Stimulated activated CD4-positive, alpha-beta T cell treated with anti-CD3 and anti-CD28 coated beads, Interleukin-1b, Interleukin-23, amount 100 ng/mL, for 1 hour (primary cell): ENCODE measurements at places on chromosomes 12 and 14.

DNA sequence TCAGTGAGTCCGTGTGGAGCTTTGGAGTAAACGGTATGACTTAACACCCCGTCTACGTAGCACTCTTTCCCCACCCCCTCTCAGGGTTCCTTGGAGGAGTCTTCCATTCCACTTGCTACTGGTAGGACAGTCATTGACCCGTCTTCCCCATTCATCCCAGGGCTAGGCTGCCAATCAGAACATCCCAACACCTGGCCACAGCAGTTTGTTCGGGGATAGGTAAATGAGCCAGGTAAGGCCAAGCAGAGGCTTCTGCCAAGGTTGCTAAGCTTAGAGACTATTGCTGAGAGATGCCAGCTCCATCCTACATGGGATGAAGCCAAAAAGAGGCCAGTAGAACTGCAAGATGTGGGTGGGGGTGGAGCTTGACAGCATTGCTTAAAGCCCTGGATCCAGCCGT, 130.8 kb downstream of the BCL11B start:
- DNase-seq = no peak

- DNase-seq = no peak
These were observed 13.6 kb downstream of the SERPINA1 start for GRCh38 chr14:94374749-94375260.

GRCh38 chr14:55126932-55127459, 2.1 kb upstream of the LGALS3 start:
- DNase-seq = no peak

DNA sequence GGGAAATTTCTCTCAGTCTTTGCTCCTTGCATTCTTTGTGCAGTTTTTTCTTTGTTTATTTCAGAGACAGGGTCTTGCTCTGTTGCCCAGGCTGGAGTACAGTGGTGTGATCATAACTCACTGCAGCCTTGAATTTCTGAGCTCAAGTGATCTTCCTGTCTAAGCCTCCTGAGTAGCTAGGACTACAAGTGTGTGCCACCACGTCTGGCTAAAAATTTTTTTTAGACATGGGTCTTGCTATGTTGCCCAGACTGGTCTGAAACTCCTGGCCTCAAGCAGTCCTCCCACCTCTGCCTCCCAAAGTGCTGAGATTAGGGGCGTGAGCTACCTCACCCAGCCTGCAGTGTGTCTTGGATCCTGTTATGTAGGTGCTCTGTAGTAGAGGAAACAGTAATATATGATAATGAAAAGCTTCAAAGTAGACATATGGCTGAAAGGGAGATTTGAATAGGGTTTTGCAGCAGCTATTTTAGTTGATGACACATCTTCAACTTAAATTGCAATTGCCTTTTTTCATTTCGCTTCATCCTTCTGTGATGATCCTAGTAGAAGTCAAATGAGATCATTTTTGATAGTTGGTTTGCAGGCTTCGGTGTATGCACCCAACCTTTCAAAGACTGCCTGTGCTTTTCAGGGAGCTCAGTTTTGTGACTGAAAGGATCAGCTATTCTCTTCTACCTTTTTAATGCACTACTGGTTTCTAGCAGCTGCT, 75.4 kb downstream of the FUT8 start:
- DNase-seq = no peak

DNA sequence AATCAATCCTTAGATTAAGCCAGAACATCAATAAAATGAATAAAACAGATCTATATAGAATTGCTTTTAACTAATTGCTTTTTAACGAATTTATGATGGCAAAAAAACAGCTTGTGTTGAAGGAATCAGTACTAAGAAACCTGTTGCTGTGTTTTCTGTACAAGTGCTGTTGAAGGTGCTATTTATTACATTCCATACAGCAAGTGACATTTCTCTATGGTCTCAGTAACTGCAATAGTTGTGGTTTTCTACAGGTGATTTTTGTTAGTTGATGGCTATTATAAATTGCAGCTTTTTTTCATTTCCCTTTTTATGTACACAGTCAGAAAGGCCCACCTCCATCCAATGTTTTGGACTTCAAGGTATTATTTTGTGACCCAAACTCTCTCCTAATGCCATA, 56.6 kb downstream of the SLC2A13 start:
- DNase-seq = no peak

DNA sequence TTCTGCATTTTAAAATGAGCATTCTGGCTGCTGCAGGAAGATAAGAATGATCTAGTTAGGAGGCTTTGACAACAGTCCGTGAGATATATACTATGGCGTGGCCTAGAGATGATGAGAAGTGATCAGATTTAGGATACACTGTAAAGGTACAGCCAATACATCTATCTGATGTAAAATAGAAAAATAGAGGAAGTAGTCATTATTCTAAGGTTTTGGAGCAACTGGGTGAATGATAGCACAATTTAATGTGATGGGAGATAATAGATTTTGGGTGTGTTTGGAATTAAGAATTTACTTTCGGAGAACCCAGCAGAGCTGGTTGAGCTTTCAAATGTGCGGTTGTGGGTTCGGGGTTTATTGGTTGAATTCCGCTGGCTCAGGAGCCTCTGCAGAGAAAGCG, at the start of gene ANP32D:
Gene ANP32D, plus strand, starts transcription at position 301 of the 400 bp plus-strand sequence. CDS start 106 bp downstream, outside the sequence.
- DNase-seq = no peak

DNA sequence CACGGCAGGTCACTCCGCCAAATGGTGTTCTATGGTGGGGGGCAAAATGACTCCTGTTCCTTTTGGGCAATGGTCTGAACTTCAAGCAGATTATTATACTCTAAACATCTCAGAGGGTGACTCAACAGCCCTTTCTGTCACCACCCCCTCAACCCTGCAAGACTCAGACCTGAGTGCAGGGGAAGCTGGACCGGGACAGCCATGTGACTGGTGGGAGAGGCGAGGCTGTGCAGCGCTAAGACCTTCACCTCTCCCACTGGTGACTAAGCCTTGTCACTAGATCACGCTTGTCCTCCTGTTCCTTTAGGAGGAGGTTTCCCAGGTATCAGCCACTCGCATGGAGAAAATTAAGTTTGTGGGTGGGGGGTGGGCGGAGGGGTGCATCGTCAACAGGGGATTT, 67.1 kb upstream of the CCND2 start:
- DNase-seq = no peak

DNA sequence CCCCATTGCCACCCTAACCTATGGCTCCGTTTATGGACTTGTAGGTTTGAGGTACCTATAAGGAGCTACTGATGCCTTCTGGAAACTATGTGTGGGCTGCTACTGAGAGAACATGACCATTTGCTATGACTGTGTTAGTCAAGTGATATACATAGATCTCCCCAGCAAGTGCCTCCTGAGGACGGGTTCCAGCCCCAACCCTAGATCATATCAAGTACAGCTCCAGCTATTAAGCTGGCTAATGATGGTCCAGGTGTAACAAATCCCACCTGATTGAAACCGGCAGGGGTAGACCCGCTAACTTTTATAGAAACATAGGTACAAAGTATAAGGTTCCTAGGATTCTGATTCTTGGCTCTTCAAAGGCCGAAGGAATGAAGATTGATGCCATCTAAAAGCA, 23.7 kb downstream of the NINJ2 start:
- no peak for DNase-seq

GRCh38 chr12:80857311-80857710, 80.4 kb downstream of the LIN7A start:
- DNase-seq = no peak

DNA sequence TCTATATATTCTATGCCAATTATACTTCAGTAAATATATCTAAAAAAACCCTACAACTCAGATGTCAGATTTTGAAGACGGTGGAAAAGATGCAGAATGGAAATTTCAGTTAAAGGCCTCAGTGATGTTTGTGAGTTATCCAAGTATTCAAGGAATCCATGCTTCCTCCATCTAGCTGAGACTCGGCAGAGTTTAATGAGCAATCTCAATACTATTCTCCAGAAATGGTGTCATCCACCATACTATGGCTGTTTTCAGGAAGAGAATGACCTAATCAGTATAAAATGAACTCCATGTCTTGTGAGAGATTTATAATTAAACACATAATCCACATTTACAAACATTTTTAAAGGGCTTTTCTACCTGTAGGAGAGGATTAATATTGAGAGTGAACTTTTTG, 66.0 kb downstream of the KLHL28 start:
- DNase-seq = no peak

DNA sequence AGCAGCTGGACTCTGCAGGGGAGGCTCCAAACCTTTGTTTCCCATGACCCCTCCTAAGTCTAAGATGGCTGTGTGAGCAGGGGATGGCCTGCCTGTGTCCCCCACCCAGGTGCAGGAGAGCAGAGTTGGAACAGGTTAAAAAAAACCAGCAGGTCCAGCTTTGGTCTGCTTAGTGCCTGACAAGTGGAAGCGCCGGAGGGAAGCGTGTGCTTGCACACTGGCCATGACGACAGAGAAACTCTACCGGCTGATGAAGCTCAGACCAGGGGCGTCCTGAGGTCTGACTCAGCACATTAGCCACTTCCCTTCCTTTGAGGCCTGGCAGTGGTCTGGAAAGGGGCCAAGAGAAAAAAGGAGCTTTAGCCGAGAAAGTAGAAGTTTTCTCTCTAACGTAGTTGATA, 280.1 kb downstream of the VRK1 start:
- no peak for DNase-seq

- no peak for DNase-seq
These were observed 10.4 kb downstream of the GTSF1 start for GRCh38 chr12:54463034-54463433.

DNA sequence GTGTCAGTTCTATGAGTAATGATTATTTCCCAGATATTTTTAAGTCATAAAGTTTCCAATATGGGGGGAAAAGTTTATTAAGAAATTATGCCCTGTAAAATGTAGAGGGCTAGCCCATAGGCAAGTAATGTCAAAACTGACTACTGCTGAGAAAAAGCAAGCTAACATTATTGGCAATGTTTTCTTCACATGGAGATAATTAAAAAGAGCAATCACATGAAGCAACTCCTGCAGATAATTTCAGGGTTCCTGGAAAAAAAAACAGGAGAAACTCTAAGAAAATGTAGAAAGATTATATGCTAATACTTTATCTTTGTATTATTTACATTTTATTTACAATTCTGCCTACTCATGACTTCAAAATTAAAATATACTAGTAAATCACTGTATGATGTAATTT, 39.8 kb downstream of the PPP1R12A start:
- no peak for DNase-seq

DNA sequence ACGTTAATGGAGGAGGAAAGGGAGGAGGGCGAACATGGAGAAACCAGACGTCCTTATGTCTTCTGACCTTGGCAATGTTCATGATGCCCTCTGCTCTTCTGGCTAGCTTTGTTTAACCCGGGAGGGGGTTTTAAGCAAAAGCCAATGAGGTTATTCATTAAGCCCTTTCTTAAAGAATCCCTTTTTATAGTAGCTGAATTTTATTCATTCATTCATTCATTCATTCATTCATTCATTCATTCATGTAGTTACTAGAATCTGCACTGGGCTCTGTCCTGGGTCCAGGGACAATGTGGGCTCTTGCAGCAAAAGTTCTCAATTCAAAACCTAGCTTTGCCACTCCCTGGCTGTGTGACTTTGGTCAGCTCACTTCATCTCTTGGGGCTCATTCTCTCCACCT, 14.0 kb downstream of the LHX5 start:
- no peak for DNase-seq

DNA sequence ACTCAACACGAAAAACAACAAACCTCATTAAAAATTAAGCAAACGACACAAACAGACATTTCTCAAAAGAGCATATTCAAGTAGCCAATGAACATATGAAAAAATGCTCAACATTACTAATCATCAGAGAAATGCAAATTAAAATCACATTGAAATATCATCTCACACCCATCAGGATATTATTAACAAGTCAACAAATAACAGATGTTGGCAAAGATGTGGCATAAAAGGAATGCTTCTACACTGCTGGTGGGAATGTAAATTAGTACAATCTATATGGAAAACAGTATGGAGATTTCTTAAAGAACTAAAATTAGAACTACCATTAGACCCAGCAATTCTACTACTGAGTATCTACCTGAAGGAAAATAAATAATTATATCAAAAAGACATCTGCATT, 182.2 kb downstream of the KITLG start:
- no peak for DNase-seq

DNA sequence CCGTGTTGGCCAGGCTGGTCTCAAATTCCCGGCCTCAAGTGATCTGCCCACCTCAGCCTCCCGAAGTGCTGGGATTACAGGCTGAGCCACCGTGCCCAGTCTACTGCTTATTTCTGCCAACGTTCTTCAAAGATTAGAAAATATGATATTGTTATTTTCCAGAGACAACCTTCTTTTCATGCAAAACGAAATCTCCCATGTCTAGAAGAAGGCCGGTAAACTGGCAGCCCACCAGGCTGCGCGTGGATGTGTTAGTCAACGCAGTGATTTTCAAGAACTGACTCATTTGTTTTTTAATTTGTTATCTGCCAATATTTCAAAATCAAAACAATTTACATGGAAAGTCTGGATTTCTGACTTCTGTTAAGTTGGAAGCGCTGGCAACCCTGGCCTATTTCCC, 169.6 kb downstream of the RIMBP2 start:
- DNase-seq = no peak

GRCh38 chr12:101947316-101947715, 69.9 kb downstream of the DRAM1 start:
- DNase-seq = no peak

DNA sequence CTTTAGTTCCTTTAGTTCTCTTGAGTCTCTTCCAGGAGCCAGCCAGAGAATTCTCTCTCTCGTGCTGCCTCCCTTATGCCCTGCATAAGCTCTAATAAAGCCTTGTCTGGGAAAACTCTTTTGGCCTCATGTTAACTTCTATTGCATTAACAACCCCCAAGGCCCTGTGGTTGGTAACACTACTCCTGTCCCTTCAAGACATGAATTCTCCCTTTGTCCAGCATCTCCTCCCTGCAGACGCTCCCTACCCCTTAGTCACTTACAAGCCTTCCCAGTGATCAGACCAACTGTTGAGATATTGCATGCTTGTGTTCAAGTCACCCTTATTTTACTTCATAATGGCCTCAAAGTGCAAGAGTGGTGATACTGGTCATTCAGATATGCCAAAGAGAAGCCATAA, 12.1 kb downstream of the LTBR start:
- DNase-seq = no peak

- no peak for DNase-seq
These were observed 147.3 kb upstream of the RFLNA start for GRCh38 chr12:124147575-124147974.

GRCh38 chr12:24561411-24561871, 387.5 kb downstream of the BCAT1 start:
- DNase-seq = no peak

GRCh38 chr12:82793751-82794281, 107.1 kb downstream of the TMTC2 start:
- no peak for DNase-seq

GRCh38 chr14:40850191-40850590, 756.5 kb upstream of the LRFN5 start:
- DNase-seq = no peak

DNA sequence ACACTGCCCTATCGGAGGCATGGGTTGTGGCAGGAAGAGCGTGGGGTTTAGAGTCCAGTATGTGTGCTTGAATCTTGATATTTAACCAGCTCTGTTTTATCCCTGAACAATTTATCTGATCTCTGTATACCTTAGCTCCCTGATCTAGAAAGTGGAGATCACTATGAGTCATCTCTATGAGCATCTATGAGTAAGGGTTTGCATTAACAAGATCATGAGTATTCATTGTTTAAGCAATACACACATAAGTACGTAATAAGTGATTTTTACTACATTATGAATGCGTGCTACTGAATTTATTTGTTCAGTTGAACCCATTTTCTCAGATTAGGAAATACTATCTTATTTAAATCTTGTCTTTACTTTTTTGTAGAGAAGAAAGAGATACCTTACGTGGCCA, 49.4 kb downstream of the GPATCH2L start:
- DNase-seq = no peak

- DNase-seq = no peak
These were observed 424 bp downstream of the IGF1 start for GRCh38 chr12:102479939-102480338.
